ENCODE measurements at places on chromosomes 16 and 17.

DNA sequence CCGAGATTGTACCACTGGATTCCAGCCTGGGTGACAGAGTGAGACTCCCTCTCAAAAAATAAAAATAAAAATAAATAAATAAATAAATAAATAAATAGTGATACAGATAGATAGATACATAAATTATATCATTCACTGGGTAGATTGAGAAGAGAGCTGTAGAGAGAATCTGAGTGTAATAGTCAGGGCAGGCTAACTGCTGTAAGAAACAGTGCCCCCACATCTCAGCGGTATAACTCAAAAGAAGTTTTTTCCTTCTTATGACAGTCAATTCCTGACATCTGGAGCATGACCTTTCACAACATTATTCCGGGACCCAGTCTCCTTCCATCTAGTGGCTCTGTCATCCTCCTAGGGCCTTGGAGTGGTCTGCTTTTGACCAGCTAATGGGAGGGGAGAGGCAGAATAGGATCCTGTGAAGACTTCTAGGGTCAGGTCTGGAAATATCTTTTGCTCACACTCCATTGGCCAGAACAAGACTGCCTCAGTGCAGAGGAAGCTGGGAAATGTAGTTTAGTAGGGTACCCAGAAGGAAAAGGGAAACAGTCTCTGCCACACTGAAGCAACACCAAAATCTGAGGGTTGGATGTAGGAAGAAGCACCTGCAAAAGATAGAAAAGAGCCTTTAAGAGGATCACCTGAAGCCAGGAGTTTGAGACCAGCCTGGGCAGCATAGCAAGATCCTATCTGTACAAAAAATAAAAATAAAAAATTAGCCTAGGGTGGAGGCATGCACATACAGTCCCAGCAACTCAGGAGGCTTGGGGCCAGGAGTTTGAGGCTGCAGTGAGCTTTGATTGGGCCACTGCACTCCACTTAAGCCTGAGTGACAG, 3.0 kb upstream of the QPRT start:
- no peak for DNase-seq

DNA sequence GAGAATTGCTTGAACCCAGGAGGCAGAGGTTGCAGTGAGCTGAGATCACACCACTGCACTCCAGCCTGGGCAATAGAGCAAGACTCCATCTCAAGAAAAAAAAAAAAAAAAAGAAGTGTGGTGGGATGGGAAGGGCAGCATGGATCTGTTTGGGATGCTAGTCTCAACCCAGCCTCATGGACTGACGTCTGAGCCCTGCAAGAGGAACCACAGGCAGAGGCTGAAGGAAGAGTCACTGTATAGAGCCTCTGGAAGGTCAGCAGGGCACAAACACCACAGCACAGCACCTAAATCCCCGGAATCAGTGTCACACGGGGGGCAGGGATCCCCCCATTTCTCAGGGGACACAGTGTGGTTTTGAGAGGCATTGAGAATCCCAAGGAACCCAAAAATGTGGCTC, 10.9 kb upstream of the CXCL16 start:
- DNase-seq, result no peak

DNA sequence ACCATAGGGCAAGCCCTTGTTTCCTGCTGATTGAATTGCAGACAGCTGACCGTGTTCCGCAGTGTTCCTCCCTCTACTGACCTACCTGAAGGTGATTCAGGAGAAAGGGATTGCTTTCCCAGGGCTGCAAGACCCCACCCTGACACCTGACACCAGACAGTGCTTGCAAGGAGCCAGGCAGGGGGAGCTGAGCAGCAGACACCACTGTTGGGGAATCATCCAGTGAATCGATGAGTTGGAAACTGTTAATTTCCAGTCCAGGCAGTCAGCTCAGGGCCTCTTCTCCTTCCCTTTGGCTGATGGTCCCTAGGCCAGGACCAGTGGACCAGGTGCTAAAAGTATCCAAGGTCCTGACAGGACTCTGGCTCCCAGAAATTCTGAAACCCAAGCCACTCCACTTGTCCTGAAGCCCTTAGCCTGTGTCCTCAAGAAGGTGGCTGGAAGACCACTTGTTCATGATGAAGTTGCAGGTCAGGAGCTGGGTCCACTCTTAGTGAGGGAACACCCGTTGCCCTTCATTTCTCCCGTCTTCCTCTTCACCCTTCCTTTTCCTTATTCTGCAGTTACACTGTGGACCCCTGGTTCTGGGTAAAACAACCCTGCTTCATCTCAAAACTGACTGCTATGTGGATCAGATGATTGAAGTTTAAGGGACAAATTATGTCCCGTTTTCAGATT, 9.5 kb upstream of the UNK start:
- DNase-seq, result no peak

- DNase-seq, result no peak
These were observed 127.2 kb upstream of the RCVRN start for GRCh38 chr17:10032118-10032852.

DNA sequence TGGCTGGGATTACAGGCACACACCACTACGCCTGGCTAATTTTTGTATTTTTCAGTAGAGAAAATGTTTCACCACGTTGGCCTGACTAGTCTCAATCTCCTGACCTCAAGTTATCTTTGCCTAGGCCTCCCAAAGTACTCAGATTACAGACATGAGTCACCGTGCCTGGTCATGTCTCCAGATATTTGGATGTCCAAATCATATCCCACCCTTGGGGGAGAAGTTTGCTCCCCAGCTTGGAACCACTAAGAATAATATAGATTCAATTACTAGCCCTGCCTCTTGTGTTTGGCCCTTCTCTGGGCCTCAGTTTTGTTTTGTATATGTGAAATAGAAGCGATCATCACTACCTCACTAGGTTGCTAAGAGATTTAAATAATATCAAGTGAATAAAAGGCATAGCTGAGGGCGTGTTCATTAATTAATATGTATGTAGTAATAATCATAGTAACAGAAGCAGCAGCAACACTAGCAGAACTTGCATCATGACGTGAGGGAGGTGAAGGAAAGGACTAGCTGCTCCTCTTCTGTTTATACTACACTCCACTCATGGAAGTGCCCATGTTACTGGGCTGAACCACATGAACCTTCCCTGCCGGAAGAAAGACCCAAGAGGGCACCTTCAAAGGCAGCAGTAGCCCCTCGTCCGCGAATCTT, 253.6 kb upstream of the XYLT1 start:
- no peak for DNase-seq

DNA sequence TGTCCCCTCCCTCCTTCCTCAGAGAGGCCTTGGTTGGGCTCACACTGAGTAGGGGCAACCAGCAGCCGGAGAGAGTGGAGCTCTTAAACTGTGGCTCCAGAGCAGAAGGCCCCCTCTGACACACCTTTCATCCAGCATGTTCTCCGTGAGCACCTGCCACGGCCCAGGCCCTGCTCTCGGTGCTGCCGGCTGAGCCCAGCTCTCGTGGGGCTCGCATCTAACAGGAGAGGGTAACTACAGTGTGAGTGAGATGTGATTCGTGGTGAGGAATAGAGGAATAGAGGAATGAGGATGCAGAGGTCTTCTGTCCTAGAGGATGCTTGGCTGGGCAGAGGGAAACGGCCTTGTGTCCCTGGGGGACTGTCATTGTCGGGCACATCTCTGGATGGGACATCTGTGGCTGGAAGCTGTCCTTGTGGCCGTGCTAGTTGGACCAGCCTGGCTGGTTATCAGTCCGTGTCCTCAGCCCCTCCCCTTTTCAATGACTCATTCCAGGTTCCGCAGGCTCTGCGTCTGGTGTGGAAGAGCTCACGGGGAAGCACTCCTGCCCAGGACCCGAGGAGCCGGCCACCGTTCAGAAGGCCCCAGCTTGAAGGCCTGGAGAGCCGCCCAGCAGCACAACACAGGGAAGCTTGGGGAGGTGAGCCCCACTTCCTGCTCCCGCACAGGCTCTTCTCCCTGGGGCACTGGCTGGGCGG, 11.9 kb upstream of the DNASE1 start:
- DNase-seq, result no peak

- no peak for DNase-seq
These were observed 201.0 kb upstream of the NLRP1 start for GRCh38 chr17:5785338-5785737.

- DNase-seq, result no peak
These were observed 355.0 kb downstream of the GRIN2A start for GRCh38 chr16:9827062-9827752.

DNA sequence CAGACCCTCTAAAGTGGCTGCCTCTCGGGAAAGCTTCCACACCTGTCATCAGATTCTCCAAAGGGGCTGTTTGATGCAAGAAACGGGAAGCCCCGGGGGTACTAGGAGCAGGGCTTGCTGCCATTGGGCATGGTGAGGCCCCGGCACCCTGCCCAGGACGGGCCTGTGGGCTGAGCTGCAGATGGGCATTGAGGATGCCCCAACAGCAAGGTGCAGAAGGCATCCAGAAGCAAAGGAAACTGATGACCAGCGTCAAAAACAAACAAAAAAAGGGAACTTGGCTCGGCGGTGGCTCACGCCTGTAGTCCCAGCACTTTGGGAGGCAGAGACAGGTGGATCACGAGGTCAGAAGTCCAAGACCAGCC, 1.5 kb upstream of the LIMD2 start:
- DNase-seq, result no peak

DNA sequence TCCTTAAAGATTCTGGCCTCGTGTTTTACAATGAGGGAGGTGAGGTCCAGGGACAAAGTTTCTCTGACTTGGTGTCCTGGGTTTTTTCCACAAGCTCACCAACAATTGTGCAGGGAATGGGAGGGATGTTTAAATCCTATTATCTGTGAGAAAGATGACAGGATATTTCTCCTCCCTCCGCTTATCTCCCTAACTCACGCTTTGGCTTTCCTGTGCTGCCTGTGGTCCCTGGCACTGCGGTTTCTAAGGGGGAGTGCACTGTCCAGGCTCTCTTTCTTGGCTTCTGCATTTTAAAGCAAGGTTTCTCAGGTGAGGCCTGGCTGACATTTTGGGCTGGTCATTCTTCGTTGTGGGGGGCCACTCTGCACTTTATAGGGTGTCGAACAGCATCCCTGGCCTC, 16.4 kb downstream of the GGA3 start:
- DNase-seq, result no peak

- no peak for DNase-seq
These were observed 1.5 kb downstream of the FGF11 start for GRCh38 chr17:7440834-7441195.
